NCI-H2081 treated with DMSO at 0.1 percent for 48 hours (cell line): ENCODE measurements at places on chromosomes 3 and 15.

- no peak for DNase-seq
These were observed 68.7 kb upstream of the MAP4 start for GRCh38 chr3:48084929-48085328.

GRCh38 chr3:53579636-53580035 is 85.2 kb downstream of the CACNA1D start:
- DNase-seq = no peak

DNA sequence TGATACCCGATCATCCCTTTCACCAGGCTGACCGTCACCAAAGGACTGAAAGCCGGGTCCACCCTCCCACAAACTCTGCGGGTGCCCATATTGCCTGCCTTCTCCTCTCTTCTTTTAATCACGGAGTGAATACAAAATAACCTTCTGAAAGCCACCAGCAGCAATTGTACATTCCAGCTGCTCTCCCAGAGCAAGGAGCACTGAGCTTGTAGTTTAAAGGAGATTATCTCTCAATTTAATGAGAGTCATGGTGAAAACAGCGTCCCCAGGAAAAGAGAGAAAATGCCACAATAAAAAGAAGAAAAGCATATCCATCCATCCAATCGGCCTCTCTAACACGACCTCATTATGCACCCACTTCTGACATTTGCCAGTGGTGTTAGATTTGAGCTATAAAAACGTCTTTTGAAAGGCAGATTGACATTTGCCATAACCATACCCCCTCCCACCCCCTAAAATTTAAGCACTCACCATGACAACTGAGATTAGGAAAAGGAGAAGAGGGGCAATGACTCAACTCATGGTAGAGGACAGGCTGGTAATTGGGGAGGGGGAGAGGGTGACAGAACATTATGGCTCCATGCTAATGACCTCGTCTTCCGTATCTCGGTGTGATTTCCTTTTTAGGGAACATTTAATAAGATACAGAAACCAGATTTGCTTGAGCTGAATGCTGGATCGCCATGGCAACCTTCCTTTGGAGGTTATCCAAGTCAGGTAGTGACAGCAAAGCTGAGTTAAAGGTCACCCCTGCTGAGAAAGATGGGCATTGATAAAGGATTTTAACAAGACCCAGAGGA is 106.2 kb downstream of the ST8SIA2 start:
- DNase-seq = no peak

GRCh38 chr15:49877117-49877872 is 241.7 kb downstream of the ATP8B4 start:
- DNase-seq = no peak

DNA sequence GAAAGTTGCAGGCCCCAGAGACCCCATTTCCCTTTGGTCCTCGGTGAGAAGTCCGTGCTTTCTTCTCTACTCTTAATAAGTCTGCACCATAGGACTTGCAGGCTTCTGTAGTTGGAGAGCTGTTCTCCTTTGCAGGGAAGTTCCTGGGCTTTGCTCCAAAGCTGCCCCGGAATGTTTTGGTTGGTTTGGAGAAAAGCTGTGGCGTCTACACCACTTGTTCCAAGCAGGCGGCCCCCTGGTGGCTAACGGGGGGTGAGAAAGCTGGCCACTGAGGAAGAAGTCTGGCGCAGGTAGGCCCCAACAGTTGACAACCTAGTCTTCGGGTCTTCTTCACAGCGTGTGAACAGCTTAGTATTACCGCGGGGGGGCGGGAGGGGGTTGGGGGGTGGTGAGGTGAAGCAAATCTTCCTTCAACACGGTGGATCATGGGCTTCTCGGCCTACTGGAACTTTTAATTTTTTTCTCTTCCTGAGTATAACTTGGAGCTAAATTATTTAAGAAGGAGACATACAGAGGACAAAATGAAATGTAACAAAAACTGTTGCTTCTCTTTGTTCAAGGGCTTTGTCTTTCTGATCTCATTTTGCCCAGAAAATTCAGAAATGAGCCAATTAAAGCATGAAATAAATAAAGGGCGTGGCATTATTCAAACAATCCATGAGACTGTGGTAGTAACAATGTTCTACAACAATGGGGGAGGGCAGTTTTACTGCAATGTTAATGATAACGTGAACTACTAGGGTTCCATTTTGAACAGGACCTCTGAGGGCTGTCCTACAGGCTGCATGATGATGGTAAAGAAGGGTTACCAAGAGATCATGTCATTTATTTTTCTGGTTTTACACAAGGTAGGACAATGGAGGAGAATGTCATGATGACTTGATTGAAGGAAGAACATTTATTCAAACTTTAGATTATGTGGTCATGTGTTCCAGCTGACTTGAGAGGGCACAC is 2.2 kb upstream of the THRB start:
- DNase-seq = no peak

- DNase-seq = peak; percentile 16
These were observed 46.0 kb downstream of the ALDH1L1 start for GRCh38 chr3:126134219-126134975.

- no peak for DNase-seq
These were observed 539.5 kb upstream of the AGTR1 start for GRCh38 chr3:148158210-148158609.

GRCh38 chr15:61404567-61404966 is 175.5 kb upstream of the RORA start:
- DNase-seq = no peak

GRCh38 chr15:93170329-93170728 is 81.3 kb upstream of the RGMA start:
- no peak for DNase-seq

GRCh38 chr3:48521635-48522034 is 17.7 kb upstream of the SHISA5 start:
- no peak for DNase-seq

DNA sequence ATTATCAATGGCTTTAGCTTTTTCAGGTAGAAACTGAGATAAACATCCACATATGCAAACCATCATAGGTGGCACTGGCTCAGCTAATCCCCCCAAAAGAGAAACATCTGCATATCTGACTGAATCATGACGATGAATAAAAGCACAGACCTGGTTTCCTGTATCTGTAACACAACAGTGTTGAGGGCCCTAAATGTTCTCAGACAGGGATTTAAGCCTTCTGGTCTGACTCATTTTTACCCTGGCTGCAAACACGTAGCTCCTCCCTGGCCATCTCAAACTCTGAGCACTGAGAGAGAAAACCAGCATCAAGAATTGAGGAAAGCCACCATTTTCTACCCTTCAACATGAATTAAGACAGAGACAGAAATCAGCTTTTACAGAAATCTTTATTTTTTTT is 35.2 kb downstream of the GLB1 start:
- DNase-seq = no peak

- DNase-seq = peak; percentile 60
These were observed 1.5 kb downstream of the VWA5B2 start for GRCh38 chr3:184230603-184231528.

GRCh38 chr3:60771766-60772165 is 479.5 kb downstream of the FHIT start:
- no peak for DNase-seq

DNA sequence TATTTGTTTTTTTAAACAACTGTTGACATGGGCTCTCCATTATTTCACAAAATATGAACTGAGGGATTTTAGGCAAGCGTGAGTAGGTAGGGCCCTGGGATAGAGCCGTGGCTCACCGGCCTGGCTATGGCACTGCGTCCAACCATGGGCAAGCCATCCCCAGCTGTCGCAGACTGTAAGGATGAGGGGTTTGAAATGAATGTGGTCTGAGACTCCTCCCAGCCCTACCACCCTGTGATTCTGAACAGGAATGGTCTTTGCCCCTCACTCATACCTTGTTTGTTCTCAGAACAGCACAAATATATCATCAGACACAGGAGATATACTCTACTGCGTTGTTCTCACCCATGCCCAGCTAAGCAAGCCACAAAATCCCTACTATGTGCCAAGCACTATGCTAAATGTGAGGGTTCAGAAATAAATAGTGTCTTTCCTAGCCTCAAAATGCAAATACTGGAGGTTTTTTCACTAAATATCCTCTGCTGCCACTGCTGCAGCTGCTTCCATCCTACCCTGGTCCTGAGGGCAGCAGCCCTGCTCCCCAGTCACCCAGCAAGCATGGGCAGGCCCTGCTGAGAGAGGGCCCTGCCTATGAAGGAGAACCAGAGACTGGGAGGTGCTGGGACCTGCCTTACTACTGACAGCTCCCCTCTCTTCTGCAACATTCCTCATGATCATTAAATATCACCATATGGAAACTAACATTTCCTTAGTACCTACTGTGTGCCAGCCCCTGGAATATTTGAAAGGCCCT is 102.8 kb downstream of the XXYLT1 start:
- DNase-seq = no peak
